ENCODE measurements at places on chromosomes 5 and 9.

GRCh38 chr5:949815-950560, 57.3 kb downstream of the TRIP13 start:
- no peak for DNase-seq

GRCh38 chr5:173920024-173920753, 32.0 kb downstream of the CPEB4 start:
- DNase-seq, result no peak

- DNase-seq, result no peak
Observed at GRCh38 chr5:131720714-131721113, 76.1 kb downstream of the FNIP1 start.

- DNase-seq, result peak; percentile 6
Observed at GRCh38 chr5:78920604-78921003, 64.5 kb downstream of the ARSB start.

- DNase-seq, result no peak
Observed at GRCh38 chr5:172235132-172235780, 41.3 kb downstream of the EFCAB9 start.

Data from HFF-Myc (cell line).